Stimulated activated CD4-positive, alpha-beta T cell treated with anti-CD3 and anti-CD28 coated beads, Interleukin-1b, Interleukin-23, amount 100 ng/mL, for 1 hour (primary cell): ENCODE measurements at places on chromosomes 1 and 21.

DNA sequence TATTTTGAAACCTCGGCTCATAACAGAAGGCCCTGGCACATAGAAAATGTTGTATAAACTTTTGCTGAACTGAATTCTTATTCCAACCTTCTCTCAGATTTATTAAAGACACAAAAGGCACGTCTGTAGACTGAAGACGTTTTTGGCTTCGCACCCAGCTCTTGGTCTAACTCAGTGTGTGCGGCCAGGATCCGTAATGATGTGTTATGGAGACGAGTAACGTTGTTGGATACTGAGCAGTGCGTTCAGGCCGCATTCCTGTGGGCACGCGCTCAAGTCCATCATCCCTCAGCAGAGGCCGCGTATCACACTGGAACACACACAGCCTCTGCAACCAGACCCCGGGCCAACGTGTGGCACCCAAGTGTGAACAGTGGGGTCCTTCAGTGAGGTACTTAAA, 154.8 kb upstream of the RAB4A start:
- no peak for DNase-seq

DNA sequence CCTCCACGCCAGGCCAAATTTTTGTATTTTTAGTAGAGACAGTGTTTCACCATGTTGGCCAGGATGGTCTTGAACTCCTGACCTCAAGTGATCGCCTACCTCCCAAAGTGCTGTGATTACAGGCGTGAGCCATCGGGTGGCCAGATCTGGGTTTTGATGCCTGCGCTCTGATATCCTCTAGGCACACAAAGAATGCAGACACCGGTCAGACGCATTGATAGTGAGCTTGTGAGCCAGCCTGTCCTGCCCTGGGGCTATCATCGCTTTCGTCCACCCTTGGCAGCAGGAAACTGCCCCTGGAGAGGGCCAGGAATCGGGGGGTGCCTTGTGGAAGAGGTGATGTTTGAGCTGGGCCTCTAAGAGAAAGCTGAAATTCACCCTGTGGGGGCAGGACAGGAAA, 4.0 kb downstream of the FBLIM1 start:
- DNase-seq = no peak

DNA sequence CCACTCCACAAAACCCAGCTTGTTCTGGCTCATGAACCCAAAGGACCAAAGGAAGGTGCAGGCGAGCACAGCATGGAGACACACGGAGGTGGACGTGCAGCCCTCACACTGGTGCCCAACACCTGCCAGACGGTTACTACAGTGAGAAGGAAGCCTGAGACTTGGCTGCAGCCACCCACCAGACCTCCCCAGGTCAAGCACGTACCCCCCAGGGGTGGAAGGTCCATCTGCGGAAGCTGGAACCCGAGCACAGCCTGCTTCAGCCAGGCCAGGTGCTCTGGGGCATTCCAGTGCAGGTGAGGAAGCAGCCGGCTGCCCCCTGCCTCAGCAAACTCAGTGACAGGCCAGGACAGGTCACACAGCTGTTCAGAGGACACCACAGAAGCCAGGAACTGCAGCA, 16.0 kb upstream of the LSS start:
- no peak for DNase-seq

DNA sequence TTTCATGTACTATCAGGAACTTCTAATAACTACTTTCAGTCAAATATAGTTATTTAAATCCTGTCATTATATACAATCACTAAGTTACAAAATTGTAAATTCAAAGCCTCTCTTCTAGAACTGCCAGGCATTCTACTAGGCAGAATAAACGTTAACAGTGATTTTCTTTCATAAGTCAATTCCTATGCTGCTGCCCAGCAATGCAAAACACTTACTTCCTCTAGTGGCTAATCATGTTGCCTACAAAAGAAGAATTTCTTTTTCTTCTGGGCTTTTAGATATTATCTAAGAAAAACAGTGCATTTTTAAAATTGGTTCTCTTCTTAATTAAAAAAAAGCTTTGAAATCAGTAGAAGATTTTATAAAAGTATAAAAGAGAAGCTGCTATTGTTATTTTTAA, 509.8 kb upstream of the ADAMTS5 start:
- DNase-seq = no peak

- DNase-seq = no peak
These were observed 12.3 kb downstream of the SLC19A1 start for GRCh38 chr21:45529785-45530422.
